HuH-7.5 (cell line): ENCODE measurements at places on chromosomes 5 and 9.

DNA sequence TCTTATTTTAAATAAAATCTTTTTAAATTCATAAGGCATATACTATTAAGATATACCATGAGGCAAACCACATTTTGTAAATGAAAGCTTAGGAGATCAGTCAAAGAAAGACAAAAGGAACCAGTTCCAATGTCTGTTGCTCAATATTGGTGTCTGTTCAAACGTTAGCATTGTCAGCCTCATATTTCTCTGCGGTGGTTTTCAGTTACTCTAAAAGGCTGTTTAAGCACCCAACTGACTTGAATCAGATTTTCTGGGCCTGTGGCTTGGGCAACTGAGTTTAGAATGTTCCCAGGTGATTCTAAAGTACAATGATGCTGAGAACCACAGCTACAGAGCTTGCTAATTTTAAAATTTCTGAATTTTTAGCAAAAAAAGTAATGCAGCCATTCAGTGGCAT lies 166.3 kb upstream of the KIF2A start:
- no peak for DNase-seq

- no peak for DNase-seq
Observed at GRCh38 chr5:127844581-127845021, 141.4 kb downstream of the CCDC192 start.

DNA sequence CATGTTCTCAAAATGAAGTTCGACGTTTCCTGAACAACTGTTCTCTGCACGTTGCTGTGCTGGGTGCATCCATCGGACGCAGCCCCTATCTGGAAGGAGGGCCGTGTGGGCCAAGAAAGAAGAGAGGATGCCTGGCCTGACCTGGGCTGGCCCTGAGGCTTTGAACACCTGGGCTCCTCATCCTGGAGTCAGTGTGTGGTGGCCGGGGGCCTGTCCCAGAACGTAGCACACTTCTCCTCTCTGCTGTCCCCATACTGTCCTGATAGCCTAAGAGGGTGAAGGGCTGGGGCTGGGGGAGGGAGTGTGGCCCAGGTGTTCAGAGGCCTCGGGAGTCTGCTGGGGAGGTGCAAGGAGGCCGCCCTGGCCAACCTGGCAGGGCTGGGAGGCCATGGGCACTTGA lies 21.5 kb downstream of the COL5A1 start:
- no peak for DNase-seq

GRCh38 chr9:28598408-28598807 lies 1025.1 kb upstream of the C9orf72 start:
- DNase-seq: no peak

DNA sequence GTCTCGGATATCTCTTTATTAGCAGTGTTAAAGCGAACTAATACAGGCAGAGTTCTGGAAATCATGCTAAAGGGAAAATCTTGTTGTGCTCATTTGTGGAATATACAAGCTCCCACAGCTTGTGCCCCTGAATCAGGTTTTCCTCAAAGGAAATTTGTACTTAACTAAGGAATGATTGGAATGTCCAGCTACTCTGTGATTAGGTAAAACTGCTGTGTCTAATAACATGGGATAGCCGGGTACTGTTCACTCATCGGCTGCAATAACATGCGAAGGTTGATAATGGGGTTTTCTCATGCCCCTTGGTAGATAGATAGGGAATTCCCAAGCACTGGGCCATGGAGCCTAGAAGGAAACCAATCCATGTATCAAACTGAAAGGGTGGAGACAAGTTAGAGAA lies 306.7 kb downstream of the NR2F1-AS1 start:
- no peak for DNase-seq
